ENCODE measurements at places on chromosomes 12 and 14.
A peak's percentile ranks its signal among the peaks of the same experiment; 100 is the strongest.

GRCh38 chr12:93813972-93814821 is 137.0 kb downstream of the CRADD start:
- no peak for DNase-seq

DNA sequence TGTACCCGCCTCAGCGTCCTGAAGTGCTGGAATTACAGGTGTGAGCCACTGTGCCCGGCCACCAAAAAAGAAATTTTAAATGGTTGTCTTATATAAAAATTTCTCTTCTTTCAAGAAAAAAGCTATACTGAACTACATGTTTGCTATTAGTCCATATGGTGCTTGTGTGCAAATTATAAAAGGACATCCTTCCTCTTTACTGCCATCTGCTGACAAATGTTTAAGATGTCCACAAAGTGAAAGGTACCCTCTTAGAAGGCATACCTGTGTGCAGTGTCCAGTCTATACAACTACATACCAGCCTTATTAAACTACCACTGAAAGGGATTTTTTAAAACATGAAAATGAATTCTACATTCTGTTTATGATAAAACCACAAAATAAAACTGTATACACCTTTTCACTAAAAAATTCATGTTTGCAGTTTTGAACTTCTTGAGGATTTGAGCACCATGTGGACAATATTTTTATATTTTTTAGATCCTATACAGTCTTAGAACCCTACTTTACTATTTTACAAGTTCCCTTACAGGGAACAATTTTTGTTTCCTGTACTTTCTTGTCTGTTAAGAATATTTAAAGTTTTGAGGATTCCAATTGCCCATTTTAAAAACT is 32.8 kb upstream of the TOMM20L start:
- DNase-seq = no peak

DNA sequence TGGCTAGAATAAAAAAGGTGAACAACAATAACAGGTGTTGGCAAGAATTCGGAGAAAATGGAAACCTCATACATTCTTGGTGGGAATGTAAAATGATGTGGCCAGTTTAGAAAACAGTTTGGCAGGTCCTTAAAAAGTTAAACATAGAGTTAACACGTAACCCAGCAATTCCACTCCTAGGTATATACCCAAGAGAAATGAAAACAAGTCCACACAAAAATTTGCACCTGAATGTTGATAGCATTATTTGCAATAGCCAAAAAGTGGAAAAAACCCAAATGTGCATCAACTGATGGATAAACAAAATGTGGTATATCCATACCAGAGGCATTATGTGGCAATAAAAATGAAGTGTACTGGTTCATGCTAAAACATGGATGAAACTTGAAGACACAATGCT is 2.3 kb upstream of the MYO1H start:
- DNase-seq = no peak

- no peak for DNase-seq
Measured at GRCh38 chr14:64566651-64567122, 16.9 kb downstream of the PPP1R36 start.

- DNase-seq = peak; percentile 63
Measured at GRCh38 chr12:71662849-71663560, 643 bp downstream of the ZFC3H1 start.

- DNase-seq = no peak
Measured at GRCh38 chr14:30191639-30192279, 264.1 kb upstream of the PRKD1 start.

- DNase-seq = no peak
Measured at GRCh38 chr14:100212476-100213333, 26.2 kb upstream of the YY1 start.

DNA sequence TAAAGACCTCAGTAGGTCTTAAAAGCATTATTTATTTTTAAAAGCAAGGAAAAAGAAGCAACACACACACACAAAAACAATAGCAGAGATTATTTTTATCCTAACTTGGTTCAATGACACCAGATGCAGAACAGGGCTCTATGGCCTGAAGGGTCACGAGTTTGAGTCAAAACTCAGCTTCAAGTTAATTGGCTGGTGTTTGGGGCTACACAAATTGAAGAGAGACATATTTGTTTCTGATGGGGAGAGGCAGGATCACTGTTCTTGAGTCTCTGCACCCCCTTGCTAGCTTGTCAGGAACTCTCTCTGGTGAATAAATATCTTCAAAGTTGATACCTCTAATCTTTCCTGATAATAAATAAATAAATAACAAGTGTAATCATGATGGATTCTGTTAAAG is 466.1 kb downstream of the PRKD1 start:
- DNase-seq = no peak

DNA sequence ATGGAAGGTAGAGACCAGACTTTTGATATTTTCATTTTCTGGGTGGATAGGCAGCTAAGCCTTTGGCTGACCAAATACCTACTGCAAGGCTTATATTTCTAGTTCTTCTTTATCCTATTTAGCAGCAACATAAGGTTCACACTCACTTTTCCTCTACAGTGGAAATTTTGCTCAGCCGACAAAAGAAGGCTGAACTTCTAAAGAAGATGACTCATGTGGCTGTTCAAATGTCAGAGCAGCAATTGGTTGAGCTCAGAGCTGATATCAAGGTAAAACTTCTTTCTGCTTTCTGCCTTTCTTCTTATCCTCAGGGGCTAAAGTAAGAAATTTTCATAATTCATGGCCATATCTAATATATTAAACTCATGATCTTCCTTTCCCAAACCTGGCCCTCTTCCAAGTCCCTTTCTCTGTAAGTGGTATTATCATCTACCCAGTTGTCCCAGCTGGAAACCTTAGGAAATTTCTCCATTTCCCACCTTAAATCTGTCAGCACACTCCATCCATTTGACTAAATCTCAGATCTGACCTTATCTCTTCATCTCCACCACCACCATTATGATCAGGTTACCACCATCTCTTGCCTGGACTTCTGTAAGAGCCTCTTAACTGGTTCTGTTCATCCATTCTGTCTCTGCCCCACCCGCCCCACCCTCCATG is 19.8 kb upstream of the KCNH3 start:
- no peak for DNase-seq

DNA sequence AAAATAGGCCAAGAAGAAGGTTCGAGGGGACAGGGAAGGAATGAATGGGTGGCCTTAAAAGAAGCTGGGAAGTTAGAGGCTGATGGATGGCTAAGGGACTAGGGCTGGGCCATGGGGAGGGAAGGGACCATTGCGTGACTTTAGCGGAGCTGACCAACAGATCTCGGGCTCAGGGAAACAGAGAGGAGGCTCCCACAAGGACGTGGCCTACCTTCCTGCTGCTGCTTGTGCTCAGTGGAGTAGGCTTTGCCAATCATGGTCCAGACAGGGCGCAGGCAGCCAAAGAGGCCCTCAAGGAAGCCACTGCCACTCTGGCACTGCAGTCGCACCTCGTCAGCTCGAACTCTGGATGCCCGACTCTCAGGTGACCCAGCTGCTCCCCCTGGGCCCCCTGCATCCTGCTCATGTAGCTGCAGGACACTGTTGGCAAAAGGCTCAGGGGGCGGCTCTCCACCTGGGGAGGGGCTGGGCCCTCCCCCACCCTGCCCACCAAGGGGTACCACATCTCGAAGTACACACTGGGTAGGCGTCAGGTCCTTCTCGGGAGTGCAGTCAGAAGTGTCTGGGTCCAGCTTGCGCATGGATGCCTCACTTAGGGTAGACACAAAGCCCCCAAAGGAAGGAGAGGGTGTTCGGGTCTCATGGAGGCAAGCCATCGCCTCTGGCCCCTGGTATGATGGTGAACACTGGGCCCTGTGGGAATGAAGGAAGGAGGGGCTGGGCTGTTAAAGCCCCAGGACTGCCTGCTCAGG is 12.3 kb downstream of the MAP3K12 start:
- no peak for DNase-seq

- no peak for DNase-seq
Measured at GRCh38 chr12:8057306-8057705, 8.9 kb downstream of the C3AR1 start.

GRCh38 chr12:70691018-70691672 is 53.9 kb upstream of the PTPRB start:
- no peak for DNase-seq

DNA sequence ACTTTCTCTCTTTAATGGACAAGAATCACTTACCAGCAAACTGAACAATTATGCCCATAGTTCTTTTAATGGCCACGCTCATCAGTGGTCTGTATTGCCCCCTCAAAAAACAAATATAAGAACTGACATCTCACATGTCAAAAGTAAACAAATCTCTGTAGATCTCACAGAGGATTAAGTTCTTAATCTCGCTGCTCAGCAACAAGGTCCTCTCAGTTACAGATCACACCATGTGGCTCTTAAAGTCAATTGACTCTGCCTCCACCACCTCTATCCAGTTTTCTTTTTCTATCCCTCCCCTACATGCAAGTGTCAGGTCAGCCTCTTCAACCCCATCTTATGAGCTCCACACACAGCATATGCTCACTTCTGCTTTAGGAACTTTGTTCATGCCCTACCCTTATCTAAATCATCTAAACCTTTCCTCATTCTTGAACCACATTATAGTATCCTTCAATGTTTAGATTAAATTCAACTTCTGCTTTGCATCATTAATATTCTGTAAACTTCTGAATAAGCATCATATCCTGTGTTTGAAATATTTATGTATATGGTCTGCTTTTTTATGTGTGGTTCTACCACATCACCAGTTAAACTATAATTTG is 7.2 kb downstream of the ADAM20 start:
- DNase-seq = no peak

- no peak for DNase-seq
Measured at GRCh38 chr12:86234316-86234855, 21.8 kb downstream of the MGAT4C start.

DNA sequence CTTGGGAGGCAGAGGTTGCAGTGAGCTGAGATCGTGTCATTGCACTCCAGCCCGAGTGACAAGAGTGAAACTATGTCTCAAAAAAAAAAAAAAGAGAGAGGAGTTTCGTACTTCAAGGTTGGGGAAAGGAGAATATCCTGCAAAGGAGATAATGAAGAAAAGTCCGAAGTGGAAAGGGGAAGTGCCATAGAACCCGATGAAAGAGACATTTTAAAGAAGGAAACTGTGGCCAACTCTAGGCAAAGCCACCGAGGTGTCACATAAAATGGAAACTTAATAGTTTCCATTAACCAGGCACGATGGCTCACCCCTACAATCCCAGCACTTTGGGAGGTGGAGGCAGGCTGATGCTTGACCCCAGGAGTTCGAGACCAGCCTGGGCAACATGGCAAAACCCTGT is 15.0 kb upstream of the LTBP2 start:
- DNase-seq = peak; percentile 18

- no peak for DNase-seq
Measured at GRCh38 chr14:96267336-96267735, 11.3 kb downstream of the BDKRB1 start.

DNA sequence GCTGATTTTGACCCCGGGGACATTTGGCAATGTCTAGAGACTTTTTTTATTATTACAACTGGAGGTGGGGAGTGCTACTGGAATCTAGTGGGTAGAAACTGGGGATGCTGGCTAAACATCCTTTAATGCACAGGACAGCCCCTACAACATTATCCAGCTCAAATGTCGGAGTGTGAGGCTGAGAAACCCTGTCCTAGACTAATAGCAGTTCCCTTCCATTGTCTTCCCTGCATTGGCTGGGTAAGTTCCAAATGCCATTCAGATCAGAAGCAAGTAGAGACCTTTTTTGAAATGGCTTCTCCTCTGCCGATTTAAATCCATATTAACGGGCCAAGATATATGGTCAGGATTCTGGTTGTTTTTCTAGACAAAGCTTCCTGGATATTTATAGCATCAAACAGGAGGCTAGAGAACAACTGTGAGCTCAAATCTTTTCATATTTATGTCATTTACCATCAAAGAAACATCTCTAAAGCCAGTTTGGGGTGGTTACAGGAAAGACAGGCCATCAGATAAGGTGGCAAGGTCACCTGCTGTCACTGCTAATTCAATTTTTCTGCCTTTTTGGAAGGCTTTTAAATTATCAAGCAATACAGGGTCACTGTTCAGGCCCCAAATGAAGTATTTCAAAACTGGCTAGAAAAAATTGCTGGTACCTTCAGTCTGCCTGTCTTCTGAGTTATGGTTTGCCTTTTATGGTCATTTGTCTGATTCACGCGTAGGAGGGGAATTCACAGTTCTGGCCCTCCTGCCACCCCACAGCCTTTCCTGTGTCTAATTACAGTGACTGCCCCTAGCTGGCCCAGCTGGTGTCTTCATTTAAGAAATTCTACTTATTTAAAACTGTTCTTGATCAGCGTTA is 20.1 kb upstream of the AKAP5 start:
- DNase-seq = peak; percentile 73

DNA sequence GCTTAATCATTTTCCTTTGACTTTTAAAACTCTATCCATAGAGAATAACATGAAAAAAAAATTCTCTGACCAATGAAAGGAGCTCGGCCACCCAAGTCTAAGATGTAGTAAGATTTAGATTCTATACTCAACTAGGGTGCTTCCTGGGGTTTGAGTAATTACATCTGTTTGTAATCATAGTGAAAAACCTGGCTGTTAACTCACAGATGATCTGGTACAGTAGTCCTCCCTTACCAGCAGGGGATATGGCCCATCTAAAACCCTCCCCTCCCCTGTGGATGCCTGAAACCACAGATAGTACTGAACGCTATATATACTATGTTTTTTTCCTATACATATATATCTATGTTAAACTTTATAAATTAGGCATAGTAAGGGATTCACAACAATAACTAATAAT is 89.2 kb downstream of the DAAM1 start:
- DNase-seq = no peak

- DNase-seq = no peak
Measured at GRCh38 chr12:9598363-9598762, 9.4 kb downstream of the KLRB1 start.

DNA sequence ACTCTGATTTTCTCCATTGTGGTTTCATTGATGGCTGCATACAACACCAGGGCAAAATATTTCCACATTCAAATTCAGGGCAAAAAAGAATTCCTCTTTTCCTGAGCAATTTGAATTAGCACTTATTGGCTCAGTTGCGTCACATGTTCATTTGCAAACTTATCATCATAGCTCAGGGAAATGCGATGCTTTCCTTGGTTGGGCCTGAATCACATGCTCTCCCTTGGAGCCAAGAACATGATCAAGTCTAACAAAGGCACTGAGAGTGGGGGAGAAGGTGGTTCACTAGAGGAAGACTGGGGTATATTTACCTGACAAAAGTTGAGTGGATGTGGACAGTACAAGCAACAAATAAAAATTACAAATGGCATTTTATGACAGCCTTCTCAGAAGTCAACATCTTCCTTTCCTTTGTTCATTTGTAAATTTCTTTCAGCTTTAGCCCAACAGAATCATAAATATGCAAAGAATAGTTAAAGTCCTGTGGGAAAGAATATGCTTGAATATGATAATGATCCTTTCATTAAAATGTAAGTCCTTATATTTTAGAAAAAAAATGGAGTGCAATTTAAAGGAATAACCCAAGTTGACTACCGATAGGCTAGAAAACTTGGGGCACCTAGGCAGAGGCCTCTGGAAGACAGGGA is 277.2 kb downstream of the NEDD1 start:
- DNase-seq = no peak

- DNase-seq = no peak
Measured at GRCh38 chr14:57816568-57817284, 49.2 kb downstream of the SLC35F4 start.

- DNase-seq = no peak
Measured at GRCh38 chr14:34872822-34873588, 2.2 kb downstream of the BAZ1A start.
